ENCODE measurements at places on chromosomes 5 and 9.

GRCh38 chr5:68141494-68141893 is 74.1 kb upstream of the PIK3R1 start:
- DNase-seq: no peak

GRCh38 chr5:111810112-111810511 is 53.1 kb upstream of the NREP start:
- no peak for DNase-seq

- DNase-seq: peak; percentile 61
Observed at GRCh38 chr9:108271646-108272348, 584.0 kb downstream of the ACTL7B start.

DNA sequence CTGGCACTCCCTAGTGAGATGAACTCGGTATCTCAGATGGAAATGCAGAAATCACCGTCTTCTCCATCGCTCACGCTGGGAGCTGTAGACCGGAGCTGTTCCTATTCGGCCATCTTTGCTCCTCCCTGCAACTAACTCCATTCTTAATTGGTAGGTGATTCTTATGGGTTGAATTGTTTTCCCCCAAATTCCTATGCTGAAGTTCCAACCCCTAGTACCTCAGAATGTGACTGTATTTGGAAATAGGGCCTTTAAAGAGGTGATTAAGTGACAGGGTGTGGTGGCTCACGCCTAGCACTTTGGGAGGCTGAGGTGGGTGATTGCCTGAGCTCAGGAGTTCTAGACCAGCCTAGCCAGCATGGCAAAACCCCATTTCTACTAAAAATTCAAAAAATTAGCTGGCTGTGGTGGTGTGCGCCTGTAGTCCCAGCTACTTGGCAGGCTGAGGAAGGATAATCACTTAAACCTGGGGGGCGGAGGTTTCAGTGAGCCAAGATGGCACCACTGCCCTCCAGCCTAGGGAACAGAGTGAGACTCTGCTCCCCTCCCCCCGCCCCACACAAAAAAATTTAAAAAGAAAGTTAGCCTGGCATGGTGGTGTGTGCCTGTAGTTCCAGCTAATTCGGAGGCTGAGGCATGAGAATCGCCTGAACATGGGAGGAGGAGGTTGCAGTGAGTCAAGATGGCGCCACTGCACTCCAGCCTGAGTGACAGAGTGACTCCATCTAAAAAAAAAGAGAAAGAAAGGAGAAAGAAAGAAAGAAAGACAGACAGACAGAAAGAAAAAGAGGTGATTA is 25.2 kb upstream of the FOCAD start:
- DNase-seq: peak; percentile 56

GRCh38 chr5:83430130-83431010 is 41.2 kb upstream of the VCAN start:
- peak; percentile 92 for DNase-seq

GRCh38 chr5:24163091-24163490 is 481.7 kb downstream of the CDH10 start:
- DNase-seq: no peak

DNA sequence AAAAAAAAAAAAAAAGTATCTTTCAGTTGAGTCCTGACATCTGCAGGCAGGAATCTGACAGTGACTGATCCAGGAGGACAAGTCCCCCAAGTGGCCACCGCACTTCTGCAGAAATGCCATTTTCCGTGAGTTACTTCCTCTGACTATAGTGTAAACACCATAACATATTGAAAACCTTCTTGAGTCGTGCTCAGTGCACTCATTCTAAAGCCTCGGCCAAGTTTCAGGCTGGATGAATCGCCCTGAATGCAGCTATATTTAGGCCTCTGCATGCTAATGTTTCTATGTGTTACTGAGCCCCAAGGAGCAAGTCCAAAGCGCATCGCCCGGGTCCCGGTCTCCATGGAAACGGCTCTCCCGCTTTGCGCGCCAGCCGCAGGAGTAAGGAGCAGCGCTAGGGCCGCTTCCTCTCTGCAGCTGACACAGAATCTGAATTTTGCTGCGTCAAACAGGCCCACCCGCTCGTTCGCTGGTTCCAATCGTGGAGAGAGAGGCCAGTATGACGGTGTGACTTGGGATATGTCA is 335.4 kb downstream of the MSX2 start:
- peak; percentile 92 for DNase-seq

- DNase-seq: no peak
Observed at GRCh38 chr5:77008413-77008812, 21.8 kb upstream of the AGGF1 start.

DNA sequence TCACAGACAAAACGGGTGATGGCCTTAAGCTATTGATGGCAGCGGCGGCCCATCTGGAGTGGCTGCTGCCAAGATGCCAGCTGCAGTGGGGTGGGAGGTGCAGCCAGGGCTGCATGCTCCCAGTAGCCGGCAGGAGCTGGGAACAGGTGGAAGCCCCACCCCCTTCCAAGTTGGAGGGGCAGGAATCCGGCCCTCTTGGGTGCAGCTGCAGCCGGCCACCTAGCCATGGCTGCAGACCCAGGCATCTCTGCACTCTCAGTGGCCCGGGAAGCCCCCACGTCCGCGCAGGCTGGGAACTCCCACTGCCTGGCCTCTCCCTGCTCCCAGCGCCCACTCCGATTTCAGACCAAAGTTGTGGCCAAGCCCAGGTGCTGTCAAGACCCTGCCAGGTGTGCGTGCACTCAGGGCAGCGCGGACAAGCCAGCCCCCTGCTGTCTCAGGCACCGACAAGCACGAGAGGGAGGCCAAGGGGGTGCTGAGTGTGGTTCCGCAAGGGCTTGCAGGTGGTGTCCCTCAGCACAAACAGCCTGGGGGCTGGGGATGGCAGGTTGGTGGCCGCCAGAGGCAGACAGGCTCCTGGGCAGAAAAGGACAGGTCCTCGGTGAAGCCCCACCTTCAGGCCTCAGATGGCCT is 115.1 kb upstream of the TSLP start:
- DNase-seq: peak; percentile 5

DNA sequence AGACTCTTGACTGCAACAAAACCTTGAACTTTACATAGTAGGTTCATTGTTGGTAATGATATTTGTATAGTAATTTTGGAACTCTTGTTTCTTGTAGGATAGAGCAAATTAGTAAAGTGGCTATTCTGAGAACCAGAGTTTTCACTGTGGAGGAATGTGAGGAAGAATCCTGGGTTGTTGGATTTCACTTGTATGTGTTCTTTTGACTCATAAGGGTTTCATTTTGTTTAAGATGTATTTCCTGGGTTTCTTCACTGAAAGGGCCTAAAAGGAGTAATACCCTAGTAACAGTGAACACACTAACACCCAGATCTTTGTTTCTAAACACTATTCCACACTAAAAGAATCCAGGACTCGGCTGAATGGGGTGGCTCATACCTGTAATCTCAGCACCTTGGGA is 20.1 kb downstream of the TTC1 start:
- DNase-seq: no peak

DNA sequence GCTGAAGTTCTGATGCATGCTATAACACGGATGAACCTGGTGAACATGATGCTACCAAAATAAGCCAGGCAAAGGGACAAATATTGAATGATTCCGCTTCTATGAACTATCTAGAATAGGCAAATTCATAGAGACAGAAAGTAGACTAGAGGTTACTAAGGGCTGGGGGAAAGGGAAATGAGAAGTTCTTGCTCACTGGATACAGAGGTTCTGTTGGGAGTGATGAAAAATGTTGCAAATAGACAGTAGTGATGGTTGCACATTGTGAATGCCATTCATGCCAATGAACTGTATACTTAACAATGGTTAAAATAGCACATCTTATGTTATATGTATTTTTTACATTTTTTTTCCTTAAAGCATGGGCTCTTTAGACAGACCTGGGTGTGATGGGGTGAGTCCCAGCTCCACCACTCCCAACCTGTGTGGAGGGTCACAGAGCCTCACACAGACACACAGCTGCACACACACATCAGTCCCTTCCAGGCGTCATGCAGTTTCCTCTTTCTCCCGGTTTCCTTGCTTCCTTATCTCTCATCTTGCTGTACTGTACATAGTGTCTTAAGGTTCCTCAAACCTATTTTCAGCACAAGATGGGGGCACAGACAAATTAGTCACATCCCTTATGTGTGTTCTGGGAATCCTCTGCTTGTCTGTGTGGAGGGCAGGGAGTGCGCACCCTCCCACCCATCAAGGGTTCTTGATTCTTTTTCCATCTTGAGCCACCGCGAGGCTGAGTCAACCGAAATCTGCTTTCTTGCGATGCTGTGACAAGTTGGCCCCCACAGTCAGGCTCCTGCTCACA is 192.9 kb downstream of the CRB2 start:
- DNase-seq: no peak

GRCh38 chr5:32646061-32646969 is 61.0 kb downstream of the SUB1 start:
- no peak for DNase-seq

- DNase-seq: no peak
Observed at GRCh38 chr5:150299571-150300327, 3.0 kb downstream of the ARSI start.

- no peak for DNase-seq
Observed at GRCh38 chr9:126453156-126453963, 126.7 kb downstream of the MVB12B start.

- DNase-seq: no peak
Observed at GRCh38 chr5:117497601-117498000, 923.0 kb upstream of the SEMA6A start.

GRCh38 chr9:115764645-115765044 is 388.9 kb upstream of the PAPPA start:
- no peak for DNase-seq

DNA sequence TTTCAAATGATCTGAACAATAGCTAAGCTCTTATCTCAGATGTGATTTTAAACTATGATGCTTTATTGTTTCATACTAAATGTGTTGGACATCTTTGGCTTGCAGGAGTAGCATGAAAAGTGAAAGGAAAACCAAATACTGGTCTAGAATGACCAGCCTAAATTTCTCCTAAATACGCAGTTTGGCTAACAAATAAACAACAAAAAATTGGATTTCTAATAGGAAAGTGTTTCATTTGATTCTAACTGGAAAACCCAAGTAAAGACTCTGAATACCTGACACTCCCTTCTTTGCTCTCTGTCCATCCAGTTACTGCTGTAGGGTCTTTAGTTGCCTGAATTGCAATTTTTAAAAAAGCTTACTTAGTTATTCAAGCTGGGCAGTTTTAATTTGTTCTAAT is 111.7 kb upstream of the ACOT12 start:
- no peak for DNase-seq

- DNase-seq: no peak
Observed at GRCh38 chr5:139379626-139380449, 3.3 kb downstream of the SLC23A1 start.

- DNase-seq: no peak
Observed at GRCh38 chr9:131419026-131419614, 25.2 kb downstream of the PRRC2B start.

- no peak for DNase-seq
Observed at GRCh38 chr5:87457706-87458105, 45.0 kb upstream of the CCNH start.

DNA sequence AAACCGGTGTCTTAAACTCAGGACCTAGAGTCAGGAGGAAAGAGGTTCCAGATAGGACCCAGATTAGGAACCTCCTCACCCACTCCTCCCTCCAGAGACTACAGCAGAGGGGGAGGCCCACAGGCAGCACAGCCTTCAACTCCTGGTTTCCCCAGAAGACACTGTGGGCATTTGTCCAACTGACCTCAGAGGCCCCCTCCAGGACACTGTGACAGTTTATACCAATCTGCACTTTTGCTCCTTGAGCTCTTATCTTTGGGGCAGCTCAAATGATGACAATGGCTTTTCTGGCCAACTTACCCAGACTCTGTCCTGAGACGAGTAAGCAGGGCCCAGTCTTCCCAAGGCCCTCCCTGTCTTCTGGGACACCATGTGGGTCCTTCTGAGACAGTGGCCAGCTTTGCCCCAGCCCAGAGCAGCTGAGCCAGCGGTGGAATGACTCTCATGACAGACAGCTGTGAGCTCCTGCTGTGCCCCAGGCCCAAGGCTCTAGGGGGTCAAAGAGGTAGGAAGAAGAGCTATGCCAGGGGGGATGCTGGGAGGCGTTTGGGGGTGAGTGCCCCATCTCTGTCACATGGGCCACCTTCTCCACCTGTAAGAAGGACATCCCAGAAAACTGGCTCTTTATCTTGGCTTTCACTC is 14.3 kb downstream of the OR2V2 start:
- no peak for DNase-seq

DNA sequence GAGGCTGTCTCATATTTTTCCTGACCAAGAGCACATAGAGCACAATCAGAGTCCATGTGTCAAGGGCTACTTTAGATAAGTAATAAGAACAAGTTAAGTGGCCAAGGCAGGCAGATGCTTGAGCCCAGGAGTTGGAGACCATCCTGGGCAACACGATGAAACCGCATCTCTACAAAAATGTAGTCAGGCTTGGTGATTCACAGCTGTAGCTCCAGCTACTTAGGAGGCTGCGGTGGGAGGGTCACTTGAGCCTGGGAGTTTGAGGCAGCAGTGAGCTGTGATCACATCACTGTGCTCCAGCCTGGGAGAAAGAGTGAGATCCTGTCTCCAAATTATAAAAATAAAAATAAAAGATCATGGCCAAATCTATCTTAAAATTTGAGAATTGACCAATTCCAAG is 767.9 kb upstream of the CTNND2 start:
- DNase-seq: peak; percentile 27

DNA sequence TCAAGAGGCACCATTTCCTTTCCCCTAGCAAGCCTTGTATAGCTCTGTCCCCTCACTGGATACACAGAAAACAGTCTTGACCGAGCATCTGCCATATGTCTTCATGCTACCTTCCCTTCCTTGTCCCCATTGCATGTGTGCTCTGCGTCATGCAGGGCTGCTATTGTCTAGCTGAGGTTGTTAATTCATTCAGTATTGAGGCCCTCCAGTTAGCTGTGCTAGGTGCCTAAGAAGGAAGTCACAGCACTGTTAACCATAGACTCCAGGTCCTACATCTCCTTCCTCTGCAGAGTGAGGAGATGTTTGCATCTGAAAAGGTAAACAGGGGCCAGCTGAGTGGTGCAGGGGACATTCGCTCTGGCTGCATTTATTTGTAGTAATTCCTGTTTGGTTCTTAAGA is 48.2 kb downstream of the SLC1A3 start:
- DNase-seq: no peak

- DNase-seq: no peak
Observed at GRCh38 chr5:118185018-118185417, 803.3 kb downstream of the DTWD2 start.

DNA sequence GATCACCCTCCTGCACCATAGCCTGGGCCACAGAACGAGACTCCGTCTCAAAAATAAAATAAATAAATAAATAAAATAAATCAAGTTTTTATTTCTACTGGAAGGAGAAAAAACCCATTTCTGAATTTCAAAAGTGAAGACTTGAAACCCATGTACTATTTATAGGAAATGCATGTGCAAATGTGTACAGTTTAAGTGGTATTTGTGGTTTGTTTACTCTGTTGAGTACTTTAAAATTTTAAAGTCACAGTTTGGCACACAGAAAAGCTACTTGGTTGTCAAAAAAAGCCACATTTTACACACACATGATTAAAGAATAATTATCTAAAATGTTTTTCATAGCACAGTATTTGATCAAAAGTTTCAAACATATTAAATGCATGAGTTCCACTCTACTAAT is 43.6 kb downstream of the NR3C1 start:
- DNase-seq: no peak
